ENCODE measurements at places on chromosomes 13 and 19.

DNA sequence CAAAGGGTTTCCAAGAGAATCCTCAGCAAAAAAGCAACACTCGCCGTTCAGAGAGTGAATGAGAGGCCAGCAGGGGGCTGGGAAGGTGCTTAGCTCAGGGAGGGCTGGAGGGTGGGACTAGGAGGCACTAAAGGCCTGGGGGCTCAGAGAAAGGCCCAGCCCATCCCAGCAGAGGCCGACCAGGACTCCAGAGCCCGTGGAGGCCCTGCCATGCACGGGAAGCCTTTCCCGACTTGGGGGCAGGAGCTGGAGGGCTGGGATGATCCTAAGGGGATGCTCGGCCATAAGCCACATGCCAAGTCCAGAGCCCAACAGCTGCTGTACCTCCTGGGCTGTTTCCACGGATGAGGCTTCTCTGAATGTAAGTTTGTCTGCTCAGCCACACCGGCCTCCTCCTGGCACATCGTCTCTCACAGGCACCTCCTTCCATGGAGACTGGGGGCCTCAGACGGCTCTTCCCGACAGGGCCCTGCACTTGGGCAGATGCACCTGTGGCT lies 19.5 kb downstream of the RASA3 start:
- DNase-seq = no peak

DNA sequence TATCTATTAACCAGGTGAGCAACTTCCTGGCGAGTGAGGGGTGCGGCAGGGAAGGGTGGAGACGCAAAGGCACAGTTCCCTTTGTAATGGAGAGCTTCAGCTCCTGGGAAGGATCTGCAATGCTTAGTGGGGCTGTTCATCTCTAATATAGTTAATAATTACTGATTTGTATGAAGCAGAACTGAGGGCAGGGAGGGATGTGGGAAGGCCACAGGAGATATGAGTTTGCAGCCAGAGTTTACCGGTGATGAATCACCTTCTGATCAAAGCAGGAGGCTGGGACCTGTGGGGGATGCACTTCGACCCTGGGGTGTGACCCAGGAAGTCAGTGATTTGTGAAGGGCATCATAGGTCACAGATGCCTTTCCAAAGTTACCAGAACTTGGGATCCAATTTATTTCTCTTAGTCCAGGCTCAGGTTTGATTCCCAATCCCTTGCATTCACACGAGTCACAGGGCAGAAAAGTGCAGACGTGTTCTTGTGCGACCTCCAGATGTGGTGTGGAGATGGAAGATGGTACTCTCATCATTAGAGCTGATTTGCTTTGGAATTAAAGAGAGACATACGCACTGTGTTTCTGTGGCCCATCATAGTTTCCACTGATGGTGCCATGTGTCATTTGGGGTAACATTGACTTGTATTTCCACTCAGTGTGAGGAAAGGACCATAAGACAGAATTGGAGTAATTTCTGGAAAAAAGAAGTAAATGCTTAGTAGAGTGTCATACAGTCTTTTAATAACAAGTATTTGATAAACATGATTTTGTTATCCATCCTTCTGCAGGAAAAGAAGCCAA lies 55.0 kb downstream of the LRCH1 start:
- DNase-seq = no peak

GRCh38 chr19:45166723-45167252 lies 6.0 kb upstream of the NKPD1 start:
- no peak for DNase-seq

DNA sequence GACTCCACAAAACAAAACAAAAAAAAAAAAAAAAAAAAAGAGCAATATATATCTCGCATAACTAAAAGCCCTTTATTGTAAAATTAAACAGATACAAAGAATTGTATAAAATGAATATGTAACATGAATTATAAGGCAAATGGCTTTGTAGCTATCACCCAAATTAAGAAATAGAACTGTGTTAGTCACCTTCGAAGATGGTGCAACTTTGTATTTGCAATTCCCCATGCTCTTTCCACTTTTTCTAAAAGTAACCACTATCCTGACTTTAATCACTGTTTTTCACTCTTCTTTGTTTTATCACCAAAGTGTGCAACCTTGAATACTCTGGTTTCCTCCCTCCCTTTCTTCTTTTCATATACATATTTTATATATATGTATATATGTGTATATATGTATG lies 57.1 kb upstream of the HTR2A start:
- no peak for DNase-seq

GRCh38 chr13:79806821-79807220 lies 325.9 kb downstream of the NDFIP2 start:
- no peak for DNase-seq

DNA sequence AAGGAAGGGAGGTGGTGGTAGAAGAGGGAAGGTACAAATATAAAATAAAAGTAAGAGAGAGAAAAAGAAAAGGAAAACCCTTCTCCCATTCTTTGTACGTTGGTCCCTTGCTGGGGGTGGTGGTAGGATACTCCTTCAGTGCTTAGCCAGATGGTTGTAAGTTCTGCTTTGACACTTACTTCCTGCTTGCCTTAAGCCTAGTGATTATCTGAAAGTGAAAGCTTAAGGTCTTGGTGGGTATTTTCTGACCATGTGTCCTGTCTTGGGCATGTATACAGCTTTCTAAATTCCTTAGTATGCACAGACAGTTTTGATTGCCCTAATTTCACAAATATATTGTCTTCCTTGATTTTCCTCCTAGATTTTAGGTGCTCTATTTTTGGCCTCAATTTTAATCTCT lies 314.8 kb downstream of the PCDH17 start:
- DNase-seq = no peak

DNA sequence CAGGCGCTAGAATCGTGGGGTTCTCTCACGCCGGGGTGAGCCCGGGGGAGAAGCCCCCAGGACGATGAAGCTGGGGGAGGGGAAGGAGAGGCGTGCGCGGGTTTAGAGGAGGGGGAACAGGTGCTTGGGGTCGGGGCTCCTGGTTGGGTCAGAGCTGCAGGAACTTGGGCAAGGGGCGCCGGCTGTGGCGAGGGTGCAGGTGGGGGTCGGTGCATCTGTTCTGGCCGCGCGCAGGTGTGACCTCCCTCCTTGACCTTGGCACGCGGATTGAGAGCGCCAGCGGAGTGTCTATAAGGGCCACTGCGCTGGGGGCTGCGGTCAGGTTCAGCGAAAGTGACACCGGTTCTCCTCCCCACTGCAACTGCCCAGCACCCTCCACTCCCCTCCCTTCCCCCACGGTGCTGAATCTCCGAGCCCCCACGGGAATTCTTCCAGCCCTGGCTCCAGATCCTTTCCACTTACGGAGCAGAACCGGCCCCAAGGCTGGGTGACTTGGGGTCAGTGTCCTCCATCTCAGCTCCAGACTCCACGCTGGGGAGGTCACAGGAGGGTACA lies 618 bp downstream of the TMEM38A start:
- peak; percentile 3 for DNase-seq

GRCh38 chr13:50127726-50128291 lies 112.6 kb downstream of the KCNRG start:
- DNase-seq = no peak

- no peak for DNase-seq
Measured at GRCh38 chr13:40639221-40639681, 27.2 kb downstream of the FOXO1 start.

- no peak for DNase-seq
Measured at GRCh38 chr19:52527956-52528351, 486 bp downstream of the ZNF808 start.

GRCh38 chr13:51811920-51812451 lies 8.0 kb upstream of the DHRS12 start:
- DNase-seq = no peak
